ENCODE measurements at places on chromosomes 7 and 10.

GRCh38 chr7:106613279-106613678, 47.7 kb downstream of the CCDC71L start:
- no peak for DNase-seq

DNA sequence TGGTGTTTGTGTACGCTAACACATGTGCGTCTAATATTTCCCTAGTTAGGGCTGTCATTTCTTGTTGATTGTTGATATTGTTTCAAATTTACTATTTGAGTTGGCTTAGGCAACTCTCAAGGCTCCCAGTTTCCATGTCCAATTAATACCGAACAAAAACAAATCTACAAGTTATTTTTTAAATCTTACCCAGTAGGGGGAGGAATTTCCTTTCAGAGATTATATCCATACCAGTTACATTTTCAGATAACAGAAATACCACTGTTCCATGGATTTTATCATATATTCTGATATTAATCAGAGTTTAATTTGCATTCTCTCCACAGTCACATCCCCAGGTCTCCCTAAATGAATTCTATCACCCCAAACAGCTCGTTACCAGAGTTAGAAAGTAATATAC, 7.2 kb upstream of the AKR1B10 start:
- DNase-seq, result no peak

GRCh38 chr10:32938554-32939061, 19.4 kb downstream of the ITGB1 start:
- no peak for DNase-seq

DNA sequence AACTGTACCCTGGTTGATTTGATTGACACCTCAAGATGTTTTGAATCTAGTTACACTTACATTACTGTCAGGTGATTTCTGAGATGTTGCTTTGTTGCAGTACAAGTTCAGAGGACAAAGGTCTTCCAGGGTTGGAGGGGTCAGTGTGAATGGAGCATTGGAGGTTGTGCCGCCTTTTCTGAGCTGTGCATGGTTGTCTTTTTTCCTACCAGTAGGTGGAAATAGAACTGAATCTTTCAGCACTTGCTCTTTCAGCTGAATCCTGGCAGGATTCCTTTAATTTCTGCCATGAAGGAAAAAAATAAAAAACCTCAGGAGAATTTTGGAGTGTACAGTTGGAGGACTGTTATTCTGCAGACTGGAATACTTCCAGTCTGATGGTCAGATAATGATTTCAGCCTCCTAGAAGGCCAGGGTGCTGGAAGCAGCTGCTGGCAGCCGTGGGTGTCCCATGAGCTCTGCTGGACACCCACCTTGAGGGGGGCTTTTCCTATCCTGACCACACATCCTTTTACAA, 82.7 kb downstream of the PLCE1 start:
- DNase-seq, result no peak

DNA sequence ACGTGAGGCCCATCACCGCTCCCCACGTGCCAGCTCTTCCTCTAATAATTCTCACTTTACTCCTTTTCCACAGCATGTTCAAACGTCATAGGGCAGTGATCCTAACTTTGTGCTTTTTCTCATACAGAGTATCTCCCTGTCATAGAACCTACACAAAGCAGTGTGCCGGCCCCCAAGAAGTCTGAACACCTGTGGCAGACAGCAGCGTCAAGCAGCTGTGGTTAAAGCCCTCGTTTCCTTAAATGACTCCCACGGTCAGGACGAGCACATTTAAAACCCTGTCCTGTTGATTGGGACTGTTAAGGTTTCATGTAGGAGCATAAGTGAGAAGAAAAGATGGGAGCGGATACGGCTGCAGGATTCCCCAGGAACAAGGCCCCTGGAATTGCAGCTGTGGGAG, 267.2 kb downstream of the DIP2C start:
- DNase-seq, result no peak

DNA sequence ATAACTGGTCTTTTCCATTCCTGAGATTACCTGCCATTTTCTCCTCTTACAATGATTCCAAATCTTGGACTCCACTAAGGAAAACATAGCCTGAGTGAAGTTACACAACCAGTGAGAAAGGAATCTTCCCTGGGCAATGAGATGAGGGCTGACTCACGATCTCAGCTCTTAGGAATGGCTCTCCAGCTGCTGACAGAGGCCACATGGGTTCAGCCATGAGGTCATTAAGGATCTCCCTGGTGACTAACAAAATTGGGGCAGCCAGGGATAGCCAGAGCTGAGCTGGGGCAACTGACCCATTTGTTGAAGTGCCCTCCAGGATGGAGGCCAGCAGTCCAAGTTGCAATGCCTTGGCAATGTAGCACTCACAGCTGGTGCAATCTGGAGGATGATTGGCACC, 78.7 kb upstream of the MKLN1 start:
- DNase-seq, result no peak

DNA sequence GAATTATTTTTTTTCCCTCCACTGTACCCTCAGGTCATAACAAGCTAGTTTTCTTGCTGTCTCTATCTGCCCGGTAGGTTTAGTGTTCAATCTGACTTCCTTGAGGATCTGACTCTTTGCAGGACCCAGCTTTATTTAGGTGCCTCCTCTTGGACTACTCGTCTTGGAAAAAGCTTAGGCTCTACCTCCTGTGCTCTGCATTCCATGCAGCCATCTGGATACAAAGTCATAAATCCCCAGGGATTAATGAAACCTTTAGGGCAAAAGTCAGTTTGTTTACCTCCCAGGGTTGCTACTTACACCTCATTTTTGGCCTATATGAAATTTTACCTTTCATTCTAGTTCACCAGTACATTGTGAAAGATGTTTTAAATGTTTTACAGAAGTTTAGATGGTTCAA, 8.0 kb downstream of the STAG3 start:
- no peak for DNase-seq

- no peak for DNase-seq
Observed at GRCh38 chr10:94308866-94309265, 53.9 kb downstream of the NOC3L start.

GRCh38 chr10:105681051-105681450, 1040.0 kb downstream of the SORCS3 start:
- no peak for DNase-seq

GRCh38 chr7:42621543-42622219, 290.2 kb downstream of the C7orf25 start:
- no peak for DNase-seq

- peak; percentile 93 for DNase-seq
Observed at GRCh38 chr10:73743905-73744663, at the start of gene SEC24C. Gene SEC24C, plus strand, starts transcription at chr10:73744372. Its CDS starts 2,461 bp downstream, at chr10:73746833.

- no peak for DNase-seq
Observed at GRCh38 chr7:14714161-14714728, 188.3 kb downstream of the DGKB start.

DNA sequence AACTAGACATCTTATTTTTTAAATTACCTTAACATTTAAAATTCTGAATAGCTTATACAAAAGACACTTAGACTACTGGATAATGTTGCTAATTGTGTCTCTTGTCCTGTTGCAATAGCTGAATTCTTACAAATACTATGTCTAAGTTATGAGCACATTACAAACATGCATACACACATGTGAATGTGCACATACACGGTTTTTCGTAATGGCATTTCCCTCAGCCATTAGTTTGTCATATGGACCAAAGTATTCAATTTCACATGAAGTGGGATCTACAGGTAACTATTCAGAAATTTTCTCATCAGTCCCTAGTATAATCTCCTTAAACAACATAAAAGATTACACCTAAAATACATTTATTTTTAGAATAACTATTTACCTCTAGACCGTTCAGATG, 178.6 kb upstream of the BET1 start:
- no peak for DNase-seq

DNA sequence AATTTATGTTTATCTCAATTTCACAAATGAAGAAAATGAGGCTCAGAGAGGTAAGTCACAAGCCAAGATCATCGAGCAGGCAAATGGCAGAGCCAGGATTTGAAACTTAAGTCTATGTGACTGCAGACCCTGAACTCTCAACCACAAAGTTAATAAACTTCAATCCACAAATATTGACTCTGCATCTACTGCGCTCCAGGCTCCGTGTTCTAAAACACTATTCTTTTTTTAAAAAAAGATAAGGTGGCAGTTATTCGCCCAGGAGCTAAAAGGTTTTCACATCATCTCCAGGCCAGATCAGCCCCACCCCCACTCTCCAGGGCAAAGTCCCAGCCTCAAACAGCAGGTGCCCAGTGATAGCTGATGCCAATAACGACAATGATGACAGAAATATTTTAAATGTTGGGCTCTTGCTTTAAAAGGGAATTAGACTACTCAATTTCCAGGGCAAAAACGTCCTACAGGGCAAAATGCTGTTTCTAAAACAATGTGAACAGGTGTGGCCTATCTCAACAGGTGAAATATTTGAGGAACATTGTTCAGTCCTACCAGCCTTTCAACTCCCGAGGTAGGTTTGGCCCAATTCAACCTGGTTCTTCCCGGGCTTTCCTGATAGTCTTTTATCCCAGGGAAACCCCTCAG, 85.2 kb downstream of the SORBS1 start:
- no peak for DNase-seq

- DNase-seq, result no peak
Observed at GRCh38 chr10:122721111-122721510, 21.5 kb upstream of the C10orf120 start.

GRCh38 chr10:127943336-127943910, 36.5 kb downstream of the PTPRE start:
- no peak for DNase-seq

DNA sequence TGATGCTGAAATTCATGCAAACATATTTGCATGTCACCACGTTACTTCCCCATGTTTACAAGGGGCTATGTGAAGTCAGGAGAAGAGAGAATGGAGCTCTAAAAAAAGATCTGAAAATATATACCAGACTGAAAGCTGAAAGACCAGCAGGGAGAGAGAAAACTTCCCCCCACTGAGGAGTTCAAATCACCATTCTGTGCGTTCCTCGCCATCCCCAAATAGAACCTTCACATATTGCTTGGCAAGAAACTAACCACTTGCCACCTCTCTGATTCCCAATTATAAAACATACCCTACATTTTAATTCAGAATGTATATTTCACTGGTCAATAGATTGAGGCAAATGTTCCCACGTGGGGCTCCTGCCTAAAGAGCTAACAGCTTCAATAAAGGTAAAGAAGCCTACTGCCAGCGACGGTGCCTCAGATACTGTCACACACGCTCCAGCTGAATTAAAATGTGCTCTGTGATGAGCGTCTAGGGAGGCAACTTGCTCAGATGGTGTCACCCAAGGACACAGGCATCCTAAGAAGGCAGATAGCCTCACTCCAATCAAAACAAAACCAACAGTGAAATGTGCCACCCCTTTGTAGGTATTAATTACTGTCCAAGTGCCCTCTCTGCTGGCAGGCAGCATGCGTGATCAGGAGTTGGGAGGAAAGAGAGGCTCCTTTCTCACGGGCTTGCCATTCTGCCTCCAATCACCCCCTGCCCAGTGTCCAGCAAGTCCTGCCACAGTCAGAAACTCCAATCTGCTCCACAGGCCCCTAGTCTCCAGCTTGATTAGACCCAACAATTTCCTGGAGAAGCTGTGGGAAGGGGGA, 298.2 kb downstream of the GRID1 start:
- DNase-seq, result no peak

DNA sequence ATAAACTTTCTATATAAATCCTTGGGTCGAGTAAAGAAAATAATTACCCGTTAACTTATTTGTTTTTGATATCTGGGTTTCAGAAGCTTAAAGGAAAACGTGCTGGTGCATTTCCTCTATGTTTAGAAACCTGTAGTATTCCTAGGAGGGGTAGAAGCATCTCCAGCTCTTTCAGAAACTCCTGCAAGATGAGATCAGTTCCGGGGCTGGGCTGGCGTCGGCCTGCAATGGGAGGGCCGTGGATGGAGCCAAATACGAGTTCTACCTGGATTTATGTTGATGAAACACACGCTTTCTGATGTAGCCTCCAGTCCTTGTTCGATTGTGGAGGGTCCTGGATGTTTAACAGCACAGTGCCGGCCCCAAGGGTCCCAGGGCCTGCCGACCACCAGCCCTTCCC, 35.8 kb upstream of the DIP2C start:
- peak; percentile 37 for DNase-seq

DNA sequence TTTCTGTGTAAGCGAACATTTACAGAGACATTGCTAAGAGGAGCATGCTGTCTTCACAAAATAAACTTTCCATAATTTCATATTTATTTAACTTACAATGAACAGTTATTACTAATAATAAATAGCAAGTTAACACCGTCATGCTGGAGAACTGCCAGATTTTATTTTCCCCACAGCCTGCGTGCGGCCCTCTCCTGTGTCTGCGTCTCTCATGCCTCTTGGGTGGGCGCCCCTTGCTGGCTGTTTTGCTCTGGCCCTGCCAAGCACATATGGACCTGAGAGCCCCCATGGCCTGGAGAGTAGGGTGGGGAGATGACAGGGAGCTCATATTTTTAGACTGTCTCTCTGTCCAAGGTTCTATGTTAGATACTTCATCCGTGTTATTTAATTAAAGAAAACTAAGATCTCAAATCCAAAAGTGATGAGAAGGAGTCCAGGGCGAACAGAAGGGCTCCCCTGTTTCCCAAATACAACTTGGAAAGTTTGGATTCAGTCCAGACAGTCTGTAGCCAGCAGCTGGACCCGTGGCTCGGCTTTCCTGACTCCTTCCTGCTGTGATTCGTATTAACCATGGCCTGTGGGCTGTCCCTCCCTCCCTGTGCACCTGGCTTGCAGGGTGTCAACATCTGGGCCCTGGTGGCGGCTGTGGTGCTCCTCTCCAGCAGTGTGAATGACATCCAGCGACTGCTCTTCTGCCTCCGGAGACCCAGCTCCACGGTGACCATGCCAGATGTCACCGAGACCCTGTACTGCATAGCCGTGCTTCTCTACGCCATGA, 20.5 kb downstream of the FBH1 start:
- DNase-seq, result no peak

DNA sequence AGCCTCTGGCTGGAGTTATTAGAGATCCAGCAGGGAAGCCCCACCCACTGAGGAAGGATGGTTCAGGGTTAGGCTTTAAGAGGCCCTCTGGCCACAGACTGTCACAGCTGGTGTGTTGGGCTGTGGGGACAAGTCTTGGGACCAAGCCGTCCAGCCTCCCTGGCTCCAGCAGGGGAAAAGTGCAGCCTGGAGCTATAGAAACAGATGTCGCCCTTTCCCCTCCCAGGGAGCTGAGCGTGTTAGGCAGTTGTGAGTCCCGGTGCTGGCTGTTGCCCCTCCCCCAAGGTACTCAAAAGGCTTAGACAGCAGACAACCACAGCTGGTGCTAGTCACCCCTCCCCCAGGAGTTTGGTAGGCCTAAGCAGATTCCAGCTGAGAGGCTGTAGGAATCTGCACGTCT, 143.4 kb downstream of the TMEM168 start:
- DNase-seq, result peak; percentile 14

DNA sequence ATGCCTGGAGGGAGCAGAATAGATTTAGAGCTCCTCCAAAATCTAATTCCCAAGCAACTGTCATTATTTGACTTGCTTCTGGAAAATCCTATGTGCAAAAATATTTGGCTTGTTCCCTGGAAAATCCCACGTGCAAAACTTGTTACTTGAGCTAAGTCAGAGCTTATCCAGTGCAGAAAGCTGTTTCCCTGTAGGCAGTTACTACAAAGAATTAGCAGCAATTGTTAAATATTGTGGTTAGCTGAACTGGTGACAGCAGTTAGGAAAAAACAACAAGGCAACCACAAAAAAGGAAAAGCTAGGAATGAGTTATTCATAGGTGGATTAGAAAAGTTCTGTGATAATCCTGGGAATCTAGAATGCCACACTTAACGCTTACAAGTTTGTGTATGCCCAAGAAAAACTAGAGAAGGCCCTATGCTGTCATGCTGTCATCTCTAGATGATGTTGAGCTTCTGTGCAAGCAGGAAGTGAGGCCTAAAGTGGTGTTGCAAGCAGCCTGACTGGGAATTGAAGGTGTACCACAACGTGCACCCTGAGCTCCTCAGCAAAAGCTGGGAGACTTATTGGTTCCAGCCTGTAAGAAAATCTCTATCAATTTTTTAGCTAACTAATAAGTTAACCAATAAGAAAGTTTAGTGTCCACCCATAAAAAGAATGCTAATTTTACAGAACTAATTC, 738.6 kb upstream of the LRRTM3 start:
- no peak for DNase-seq

All from H7 (cell line).